DMS53 (cell line): ENCODE measurements at places on chromosomes 2 and 18.

DNA sequence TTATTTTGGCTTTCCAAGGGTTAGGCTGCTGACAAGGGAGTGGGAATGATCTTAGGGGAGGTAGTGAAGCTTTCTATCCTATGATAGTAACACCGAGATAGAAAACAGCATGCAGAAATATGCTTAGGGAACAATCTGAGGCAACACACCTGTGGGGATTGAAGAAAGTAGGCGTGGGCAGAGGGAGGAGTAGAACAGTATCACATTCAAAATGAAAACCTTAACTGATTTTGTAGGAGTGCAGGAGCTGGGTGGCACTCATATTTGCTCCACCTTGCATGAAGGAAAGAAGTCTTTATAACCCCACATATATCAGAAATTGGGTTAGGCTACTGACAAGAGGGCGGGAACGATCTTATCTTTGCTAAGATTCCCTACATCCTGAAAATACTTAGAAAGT is 762.2 kb upstream of the CNTNAP5 start:
- no peak for DNase-seq

- no peak for DNase-seq
Measured at GRCh38 chr2:152161598-152161997, 14.0 kb downstream of the STAM2 start.

GRCh38 chr18:36808681-36809080 is 20.1 kb downstream of the TPGS2 start:
- DNase-seq, result no peak

DNA sequence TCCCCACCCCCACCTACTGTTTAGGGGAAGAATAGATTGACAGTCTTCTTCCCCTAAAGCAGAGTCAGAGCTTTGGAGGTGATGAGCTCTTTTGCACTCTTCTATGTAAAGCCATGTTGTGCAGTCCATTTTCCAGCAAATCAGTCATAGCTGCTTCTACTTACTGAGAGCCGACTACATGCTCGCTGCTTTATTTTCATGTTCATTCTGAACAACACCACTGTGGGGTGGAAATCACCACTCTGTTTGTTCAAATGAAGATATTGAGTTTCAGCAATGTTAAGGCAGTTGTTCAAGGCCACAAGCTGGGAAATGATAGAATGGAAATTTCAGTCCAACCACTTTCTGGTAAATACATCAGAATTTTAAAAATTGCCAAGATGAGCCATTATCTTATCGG is 88.3 kb downstream of the INSIG2 start:
- DNase-seq, result no peak

DNA sequence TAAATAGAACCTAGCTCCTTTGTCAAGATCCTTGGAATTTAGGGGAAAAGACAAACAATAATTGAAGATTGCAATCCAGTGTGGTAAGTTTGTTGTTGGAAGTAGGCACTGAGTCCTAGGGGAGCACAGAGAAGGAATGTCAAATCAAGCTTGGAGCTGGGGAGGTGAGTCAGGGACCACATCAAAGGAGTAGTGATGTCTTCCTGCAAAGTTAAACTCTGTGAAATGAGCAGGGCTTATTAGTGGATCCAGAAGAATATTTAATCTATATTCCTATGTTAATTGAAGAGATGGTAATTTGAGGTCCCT is 41.7 kb upstream of the NABP1 start:
- peak; percentile 17 for DNase-seq

DNA sequence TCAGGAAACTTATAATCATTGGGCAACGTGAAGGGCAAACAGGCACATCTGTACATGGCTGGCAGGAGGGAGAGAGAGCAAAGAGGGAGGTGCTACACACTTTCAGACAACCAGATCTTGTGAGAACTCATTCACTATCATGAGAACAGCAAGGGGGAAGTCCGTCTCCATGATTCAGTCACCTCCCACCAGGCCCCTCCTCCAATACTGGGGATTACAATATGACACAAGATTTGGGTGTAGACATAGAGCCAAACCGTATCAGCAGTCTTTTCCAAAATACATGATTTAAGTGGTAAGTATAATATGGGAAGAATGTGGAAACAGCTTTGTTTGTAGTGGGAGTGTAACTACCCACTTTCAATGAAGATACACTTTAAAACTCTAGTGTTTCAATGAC is 65.0 kb downstream of the EPB41L5 start:
- no peak for DNase-seq

- DNase-seq, result no peak
Measured at GRCh38 chr18:23276451-23276850, 141.2 kb downstream of the CABLES1 start.

- no peak for DNase-seq
Measured at GRCh38 chr2:109285244-109285651, 156.2 kb downstream of the SH3RF3 start.

DNA sequence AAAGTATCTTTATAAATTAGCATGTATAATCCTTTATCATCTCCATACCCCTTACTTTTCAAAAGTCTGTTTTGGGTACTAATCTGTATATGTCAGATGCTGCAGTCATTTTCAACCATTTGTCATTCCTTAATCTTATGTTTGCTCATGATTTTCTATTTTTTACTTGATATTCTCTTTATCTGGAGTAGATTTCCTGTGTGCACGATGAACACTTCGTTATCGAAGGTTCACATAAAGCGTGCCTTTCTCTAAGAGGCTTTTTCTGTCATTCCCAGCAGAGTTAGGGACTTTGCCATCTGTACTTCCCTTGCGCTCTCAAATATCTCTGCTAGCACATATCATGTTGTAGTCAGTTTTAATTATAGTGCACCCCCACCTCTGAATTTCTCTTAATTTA is 123.2 kb downstream of the BIRC6 start:
- DNase-seq, result no peak

DNA sequence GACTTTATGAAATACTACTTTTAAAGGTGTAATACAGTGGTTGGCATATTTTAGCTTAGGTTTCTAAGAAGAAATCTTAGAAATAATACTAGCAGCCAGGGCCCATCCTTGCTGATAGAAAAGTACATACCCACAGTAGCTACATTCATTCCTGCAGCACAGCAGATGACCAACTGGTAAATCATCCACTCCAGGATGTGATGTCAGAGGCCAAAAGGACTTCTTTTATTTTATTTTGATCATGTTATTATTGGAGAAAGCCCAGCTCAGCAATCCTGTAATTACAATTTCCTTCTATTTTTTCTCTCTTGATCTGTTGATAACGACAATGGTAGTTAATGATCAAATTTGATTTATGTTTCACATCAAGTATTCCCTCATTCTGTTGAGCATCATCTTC is 18.0 kb upstream of the TTN start:
- DNase-seq, result no peak

- DNase-seq, result no peak
Measured at GRCh38 chr18:58911241-58911640, 46.6 kb downstream of the ZNF532 start.

GRCh38 chr2:53753041-53753440 is 14.6 kb upstream of the CHAC2 start:
- no peak for DNase-seq

GRCh38 chr2:64840426-64840881 is 148.7 kb upstream of the SLC1A4 start:
- no peak for DNase-seq

GRCh38 chr2:232634206-232635150 is 1.1 kb downstream of the EFHD1 start:
- DNase-seq, result peak; percentile 34
